ENCODE measurements at places on chromosomes 11 and 22.

GRCh38 chr22:33456511-33456910, 398.3 kb upstream of the SYN3 start:
- DNase-seq: no peak

- DNase-seq: no peak
Measured at GRCh38 chr11:119258180-119258579, 52.0 kb downstream of the CBL start.

GRCh38 chr22:39416319-39416718, 16.7 kb downstream of the TAB1 start:
- DNase-seq: no peak

GRCh38 chr11:124821995-124822730, 22.0 kb upstream of the MSANTD2 start:
- DNase-seq: no peak

DNA sequence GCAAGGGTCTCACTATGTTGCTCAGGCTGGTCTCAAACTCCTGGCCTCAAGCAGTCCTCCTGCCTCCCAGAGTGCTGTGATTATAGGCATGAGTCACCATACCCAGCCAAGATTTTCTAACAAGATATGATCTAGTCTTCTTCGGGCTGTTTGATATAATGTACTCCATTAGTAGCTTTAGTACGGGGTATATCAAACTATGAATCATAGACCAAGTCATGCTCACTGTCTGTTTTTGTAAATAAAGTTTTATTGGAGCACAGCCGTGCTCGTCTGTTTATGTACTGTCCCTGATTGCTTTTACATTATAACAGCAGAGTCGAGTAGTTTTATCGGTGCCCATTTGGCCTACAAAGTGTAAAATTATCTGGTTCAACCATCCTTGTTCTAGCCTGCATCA, 43.9 kb upstream of the GRIK4 start:
- DNase-seq: no peak

- no peak for DNase-seq
Measured at GRCh38 chr11:79377406-79377805, 63.4 kb downstream of the TENM4 start.

DNA sequence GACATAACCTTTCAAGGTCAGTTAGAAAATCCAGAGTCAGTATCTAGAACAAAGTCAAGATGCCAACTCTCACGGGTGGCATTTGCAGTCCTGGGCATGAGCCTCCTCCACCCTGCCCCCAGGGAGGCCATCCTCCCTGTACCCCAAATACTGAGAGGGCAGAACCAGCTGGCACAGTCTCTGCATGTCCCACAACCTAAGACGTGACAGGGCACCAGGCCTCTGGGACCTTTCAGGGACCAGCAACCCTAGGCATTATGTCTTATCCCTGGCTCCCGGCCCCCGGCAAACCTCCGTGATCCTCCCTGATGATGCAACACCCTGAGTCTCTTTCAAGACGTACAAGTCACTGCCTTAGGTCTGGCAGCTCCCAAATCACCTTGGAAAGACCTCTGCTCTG, 2.0 kb downstream of the MB start:
- DNase-seq: no peak

DNA sequence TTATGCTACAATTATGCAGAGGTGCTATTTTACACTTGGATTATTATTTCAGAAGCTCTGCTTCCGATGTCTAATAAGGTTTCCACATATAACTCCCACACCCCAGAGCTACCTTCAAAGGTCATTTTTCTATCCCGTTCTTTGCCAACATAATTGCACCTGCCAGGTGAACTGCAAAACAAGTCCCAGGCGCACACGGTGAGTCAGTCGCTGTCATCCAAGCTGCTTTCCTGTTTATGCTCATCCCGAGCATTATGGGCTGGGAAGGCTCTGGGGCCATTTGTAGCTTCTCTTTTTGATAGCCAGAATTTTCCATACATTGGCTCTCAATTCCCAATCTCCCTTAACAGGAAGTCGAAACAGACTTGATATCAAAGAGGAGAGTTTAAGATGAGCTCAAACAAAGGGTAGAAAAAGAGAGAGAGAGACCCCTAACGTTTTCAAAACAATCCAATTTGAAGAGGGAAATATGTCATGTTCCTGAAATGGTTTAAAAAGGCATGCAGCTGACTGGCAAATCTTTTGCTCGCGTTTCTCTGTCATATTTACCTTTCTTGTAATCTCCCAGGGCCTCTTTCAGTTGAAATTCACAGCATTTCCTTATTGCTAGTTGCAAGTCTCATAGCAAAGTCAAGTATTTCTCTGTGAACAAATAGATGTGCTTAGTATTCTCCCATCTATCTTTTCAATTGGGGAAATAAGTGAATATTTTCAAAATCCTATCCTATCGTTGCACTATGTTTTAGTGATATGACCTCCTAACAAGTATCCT, 815.9 kb downstream of the KCNA4 start:
- DNase-seq: no peak

DNA sequence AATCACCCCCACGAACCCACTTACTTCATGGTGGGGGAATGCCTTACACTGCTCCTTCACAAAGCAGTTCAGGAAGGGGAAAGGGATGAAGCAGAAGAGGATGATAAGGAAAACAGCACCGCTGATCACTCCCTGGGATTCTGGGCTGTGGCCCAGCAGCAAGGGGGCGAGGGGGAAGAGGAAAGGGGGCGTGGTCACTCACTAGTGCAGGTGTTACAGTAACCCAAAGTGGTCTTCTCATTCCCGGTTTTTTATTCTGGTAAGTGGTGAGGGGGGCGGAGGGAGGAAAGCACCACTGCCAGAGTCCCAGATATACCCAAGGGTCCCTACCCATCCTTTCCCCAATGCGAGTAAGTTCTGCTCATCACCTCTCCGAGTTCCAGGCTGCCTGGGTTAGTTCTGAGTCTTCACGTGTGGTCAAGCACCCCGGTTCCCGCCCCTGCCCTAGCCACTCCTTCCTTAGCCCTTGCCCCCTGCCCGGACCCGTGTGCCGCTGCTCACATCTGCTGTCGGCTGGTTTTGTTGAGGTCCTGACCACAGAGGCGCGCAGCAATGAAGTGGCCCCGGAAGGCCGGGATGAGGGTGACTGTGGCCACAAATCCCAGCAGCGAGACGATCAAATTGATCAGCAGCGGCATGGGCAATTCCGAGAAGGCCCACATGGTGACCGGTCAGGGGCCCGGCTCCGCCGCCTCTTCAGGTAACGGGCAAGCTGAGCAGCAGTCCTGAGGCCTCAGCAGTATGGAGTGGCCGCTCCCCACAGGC, 477 bp downstream of the DPAGT1 start:
- no peak for DNase-seq

DNA sequence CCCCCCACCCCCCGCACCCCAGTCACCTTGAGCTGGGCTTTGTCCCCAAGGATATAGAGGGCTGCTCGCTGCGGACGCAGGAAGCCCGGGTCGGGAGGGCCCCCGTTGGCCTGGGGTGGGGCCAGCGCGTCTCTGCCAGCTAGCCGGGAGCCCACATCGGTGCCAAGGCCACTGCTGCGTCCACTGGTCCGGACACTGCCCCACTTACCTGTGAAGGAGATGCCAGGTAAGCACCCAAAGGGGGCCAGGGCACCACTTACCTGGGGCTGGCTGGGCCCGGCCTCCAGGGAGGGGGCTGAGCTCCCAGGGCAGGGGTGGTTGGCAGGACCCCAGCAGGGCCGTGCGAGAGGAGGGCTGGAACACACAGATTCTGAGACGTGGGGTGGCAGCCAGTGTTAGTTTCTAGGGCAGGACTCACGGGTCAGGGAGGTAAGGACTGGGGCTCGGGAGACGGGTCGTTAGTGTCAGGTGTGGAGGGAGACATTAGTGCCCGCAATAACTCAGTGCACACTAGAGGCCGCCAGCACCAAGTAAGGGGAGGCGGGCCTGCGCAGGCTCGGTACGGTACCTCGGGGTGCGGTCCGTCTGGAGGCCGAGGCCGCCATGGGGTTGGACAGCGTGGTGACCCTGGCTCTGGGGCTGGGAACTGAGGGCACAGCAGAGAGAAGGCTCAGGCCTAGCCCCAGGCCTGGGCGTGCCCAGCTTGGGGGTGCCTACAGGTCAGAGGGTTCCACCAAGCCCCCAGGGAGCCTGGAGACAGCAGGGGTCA, 18.2 kb downstream of the SBF1 start:
- no peak for DNase-seq

DNA sequence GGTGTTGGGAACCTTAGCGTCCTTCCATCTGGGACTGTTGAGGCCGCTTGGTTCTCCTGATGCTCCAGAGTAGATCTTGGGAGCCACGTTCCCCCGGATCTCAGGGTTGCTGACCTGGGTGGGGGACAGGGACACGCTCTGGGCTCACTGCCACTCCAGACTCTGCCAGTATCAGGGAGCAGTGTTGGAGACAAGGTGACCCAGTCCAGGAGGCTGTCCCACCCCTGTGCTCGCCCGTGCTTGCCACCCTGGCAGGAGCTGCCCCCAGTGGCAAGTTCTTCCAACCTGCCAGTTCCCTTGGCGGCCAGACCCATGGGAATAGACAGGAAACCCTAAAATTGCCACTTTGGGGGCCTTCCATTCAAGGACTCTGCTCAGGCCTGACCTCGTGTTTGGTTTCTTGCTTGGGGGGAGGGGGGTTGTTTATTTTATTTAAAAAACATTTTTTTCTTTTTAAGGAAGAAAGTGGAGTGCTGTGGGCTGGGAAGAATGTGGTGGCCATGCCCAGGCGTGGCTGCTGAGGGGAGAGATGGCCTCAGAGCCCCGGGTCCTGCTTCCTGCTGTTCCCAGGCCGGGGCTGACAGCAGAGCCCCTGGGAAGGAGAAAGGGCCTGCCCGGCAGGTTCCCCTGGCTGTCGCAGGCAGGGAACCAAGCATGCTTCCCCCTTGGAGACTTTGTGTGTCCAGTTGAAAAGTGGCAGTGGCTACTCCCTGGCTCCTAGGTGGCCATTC, 7.2 kb downstream of the GRK2 start:
- DNase-seq: no peak

DNA sequence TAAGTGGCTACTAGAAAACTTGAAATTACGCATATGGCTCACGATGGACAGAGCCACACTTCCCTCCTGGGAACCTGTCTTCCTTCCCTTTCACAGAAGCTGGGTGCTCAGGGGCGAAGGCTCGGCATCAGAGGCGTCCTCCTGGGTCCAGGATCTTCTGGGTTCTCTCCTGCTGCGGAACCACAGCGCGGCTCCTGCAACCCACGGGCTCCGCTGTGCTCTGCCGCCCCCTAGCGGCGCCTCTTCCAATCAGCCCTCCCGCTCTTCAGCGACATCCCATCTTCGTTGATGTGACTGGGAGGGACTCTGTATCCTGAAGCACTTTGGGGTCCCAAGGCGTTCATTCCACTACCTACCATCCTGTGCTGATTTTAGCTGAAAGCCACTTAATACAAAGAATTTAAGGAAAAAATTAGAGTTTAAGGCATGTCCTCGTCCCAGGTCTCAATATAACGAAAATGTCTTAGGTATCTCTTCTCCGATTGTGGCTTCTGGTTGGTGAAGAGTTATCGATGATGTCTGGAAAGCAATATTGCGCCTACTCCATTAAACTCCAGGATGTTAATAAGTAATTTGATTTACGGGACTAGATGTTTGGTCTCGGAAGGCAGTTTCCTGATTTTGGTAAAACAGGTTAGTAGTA, 14.8 kb upstream of the RPS3 start:
- DNase-seq: peak; percentile 50

- no peak for DNase-seq
Measured at GRCh38 chr22:11253000-11253511, 4274.9 kb upstream of the OR11H1 start.

DNA sequence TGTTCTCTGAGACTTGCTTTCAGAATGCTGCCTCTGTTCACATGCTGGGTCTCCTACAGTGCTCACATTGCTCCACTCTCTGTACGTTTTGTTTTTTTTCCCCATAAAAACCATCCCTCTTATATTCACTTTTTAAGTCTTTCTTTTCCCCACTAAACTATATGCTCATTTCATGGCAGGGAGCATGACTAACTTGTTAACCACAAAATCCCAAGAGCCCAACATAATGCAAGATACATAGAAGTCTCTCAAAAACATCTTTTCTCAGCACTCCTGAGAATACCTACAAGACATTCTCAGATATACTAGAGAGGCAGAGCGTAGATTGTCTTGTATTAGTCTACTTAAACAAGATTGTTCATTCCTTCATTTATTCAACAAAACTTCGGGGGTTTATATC, 73.3 kb downstream of the FAM76B start:
- DNase-seq: no peak

DNA sequence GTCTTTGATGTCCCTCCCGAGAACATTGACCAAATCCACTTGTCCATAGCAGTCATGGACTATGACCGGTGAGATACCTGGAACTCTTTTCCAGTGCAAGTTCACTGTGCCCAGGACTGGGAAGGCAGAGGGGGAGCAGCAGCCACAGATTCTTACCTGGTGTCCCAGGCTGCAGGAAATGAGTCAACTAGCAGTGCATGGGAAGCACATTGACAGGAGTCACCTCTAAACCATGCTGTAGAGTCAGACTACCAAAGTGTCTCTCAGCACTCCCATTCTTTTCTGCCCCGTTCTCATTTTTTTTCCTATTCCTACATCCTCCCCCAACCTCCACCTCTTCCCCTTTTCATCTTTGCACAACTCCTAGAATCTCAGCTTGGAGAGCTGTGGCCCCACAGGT, 67.2 kb upstream of the OLFML1 start:
- no peak for DNase-seq

GRCh38 chr11:65067446-65067845, 9.1 kb upstream of the NAALADL1 start:
- DNase-seq: no peak

DNA sequence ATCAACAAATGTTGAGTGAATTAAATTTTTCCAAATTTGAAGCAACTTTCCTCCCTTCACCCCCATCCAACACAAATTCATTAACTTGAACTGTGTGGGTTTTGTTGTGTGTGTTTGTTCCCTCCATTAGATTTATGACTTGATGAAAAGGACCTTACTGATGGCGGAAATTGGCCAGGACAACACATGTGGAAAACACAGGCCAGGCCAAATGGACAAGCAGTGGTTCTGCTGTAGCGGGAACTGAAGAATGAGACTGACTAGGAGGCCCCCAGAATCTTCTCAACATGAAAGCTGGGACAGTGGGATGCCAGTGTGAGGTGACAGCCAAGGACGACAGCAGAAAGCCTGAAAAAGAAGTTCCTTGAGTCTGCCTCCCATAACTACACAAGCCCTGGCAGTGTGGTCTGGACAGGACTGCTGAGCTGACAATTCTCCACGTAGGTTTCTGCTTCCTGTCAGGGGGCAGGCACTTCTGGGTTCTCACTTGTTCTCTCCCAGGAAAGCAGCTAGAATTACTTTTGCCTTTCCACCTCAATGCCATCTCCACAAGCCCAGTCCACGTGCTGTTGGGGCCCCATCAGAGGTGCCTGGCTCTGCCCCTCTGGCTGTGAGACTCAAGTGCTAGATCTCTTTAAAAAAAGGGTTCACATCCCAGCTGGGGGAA, 94.3 kb downstream of the ETS1 start:
- DNase-seq: no peak

DNA sequence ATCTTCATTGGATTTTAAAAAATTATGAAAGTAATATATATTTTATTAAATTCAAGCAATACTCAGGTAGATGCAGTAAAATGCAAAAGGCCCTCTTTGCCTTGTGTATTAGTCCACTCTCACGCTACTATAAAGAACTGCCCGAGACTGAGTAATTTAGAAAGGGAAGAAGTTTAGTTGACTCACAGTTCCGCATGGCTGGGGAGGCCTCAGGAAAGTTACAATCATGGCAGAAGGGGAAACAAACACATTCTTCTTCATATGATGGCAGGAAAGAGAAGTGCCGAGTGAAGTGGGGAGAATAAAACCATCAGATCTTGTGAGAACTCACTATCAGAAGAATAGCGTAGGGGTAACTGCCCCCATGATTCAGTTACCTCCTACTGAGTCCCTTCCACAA, 130.8 kb downstream of the HIPK3 start:
- no peak for DNase-seq

Measured in stimulated activated CD4-positive, alpha-beta T cell treated with anti-CD3 and anti-CD28 coated beads, TNF-alpha, amount 100 ng/mL, for 24 hours (primary cell).